Lower lobe of right lung (tissue), 2 donors: ENCODE measurements at places on chromosomes 11 and 22.
A peak's percentile ranks its signal among the peaks of the same experiment; 100 is the strongest.

GRCh38 chr22:47277531-47277930 is 515.1 kb downstream of the TBC1D22A start:
- DNase-seq = no peak

- no peak for DNase-seq
Measured at GRCh38 chr22:37386441-37386840, 40.8 kb downstream of the ELFN2 start.

DNA sequence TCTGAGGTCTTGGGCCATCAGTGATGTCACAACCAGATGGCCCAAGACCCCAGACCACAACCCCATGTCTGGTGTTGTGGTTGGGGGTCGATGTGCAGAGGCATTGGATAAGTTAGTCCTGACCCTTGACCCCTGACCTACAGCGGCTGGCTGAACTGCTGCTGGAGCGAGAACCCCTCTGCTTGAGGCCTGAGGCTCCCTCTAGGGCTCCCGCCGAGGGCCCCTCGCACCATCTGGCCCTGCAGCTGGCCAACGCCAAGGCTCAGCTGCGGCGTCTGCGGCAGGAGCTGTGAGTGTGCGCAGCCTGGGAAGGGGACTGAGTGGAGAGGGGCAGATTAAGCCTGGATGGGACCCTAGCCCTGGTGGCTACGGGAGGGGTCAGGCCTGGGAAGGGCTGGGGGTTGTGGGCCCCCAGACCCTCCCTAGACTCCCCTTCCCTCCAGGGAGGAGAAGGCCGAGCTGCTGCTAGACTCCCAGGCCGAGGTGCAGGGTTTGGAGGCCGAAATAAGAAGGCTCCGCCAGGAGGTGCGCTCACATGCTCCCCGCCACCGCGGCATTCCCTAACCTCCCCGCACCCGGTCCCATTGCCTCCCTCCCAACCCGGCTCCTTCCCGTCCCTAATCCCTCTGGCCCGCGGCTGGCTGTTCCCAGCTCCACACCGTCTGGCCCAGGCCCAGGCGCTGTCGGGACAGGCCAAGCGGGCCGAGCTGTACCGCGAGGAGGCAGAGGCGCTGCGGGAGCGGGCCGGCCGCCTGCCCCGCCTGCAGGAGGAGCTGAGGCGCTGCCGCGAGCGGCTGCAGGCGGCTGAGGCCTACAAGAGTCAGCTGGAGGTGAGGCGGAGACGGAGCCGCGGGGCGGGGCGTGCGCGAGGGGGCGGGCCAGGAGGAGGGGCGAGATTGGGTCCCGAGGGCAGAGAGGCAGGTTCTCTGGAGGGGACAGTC is 2.1 kb downstream of the CCDC88B start:
- DNase-seq = peak; percentile 94

GRCh38 chr11:63845303-63845702 is 6.4 kb downstream of the MARK2 start:
- DNase-seq = no peak

DNA sequence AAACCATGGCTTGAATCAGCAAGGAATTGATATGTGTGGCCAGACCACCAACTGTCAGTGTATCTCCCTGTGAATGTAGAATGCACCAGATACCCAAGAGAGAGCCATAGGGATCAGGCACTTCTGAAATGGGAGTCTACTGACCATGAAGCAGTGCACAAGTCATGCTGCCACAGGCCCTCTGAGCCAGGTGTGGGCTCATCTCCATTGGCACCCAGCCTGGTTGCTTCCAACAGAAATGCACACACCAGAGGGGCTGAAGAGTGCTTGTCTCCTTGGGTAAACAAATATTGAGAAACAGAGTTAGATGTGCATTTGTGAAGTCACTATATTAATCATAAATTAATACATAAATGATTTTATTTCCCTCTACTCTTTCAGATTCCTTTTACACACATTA is 28.4 kb upstream of the PANX1 start:
- DNase-seq = no peak
